ENCODE measurements at places on chromosomes 3 and 15.

GRCh38 chr15:40770147-40770721, 454 bp downstream of the C15orf62 start:
- DNase-seq: no peak

GRCh38 chr15:96058103-96058851, 272.2 kb upstream of the NR2F2 start:
- no peak for DNase-seq

- DNase-seq: no peak
These were observed 975 bp downstream of the PCSK6 start for GRCh38 chr15:101488300-101489164.

DNA sequence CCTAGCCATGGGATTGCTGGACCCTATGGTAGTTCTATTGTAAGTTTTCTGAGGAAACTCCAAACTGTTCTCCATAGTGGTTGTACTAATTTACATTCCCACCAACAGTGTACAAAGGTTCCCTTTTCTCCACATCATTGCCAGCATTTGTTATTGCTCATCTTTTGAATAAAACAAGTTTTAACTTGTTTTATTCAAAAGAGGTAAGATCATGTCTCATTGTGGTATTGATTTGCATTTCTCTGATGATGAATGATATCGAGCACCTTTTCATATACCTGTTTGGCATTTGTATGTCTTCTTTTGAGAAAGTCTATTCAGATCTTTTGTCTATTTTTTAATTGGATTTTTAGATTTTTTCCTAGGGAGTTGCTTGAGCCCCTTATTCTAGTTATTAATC, 819.1 kb downstream of the TUSC7 start:
- no peak for DNase-seq

DNA sequence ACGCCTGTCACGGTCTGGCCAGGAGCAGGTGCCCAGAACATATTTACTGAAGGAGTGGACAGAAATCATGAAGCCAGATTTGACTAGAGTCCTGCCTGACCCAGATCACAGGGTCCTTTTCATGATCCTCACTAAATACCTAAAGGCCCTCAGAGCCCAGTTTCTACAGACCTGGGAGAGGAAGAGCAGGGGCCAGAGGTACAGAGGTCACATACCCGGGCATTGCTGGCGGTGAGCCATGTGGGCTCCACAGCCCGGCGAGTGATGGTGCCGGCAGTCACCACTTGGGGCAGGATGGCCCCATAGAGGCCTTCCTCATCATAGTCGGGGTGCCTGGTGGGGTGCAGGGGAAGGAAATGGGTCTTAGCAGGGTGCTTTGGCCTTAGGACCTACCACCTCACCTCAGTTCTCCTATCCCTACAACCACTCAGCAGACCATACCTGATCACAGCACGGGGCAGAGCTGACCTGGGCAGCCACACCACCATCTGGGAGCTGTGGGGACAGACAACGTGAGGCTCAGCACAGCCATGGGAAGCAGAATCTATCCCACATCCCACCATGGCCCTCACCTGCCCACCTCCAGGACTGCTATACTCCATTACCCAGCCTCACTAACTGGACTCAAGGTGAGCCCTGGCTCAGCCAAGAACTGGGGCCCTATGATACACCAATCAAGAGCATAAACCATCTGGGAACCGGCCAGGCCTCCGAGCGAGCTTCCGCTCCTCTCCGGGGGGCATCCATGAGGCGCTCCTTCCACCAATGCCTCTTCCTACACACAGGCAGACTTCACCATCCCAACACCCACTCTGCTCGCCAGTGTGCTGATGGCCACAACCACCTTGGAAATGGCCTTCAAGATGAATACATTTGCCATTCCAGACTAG, 12.9 kb downstream of the POLG start:
- no peak for DNase-seq

DNA sequence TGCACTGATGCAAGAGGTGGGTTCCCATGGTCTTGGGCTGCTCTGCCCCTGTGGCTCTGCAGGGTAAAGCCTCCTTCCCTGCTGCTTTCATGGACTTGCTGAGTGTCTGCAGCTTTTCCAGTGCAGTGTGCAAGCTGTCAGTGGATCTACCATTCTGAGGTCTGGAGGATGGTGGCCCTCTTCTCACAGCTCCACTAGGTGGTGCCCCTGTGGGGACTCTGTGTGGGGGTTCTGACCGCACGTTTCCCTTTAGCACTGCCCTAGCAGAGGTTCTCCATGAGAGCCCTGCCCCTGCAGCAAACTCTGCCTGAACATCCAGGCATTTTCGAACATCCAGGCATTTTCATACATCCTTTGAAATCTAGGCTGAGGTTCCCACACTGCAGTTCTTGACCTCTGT, 329.8 kb upstream of the NAALADL2 start:
- DNase-seq: no peak

GRCh38 chr3:185552358-185552877, at the start of gene LIPH:
TSS of gene LIPH (minus strand) at chr3:185552588. CDS start at chr3:185552471, 117 bp downstream.
- DNase-seq: no peak

DNA sequence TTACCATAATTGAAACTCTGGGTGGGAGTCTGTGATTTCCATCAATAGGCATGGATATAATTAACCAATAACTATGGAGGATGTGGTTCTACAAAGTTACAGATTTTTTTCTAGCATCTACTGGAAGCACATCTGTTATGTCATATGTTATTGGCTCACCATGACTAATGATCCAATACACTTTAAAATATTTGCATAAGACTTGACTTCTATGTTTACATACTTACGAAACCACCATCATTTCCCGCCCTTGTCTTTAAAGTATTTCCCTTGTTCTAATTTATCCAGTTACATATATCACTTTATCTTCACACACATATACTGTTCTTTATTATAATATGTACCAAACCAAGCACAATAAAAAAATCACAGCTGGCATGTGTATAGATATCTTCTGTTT, 380.3 kb upstream of the CBLB start:
- no peak for DNase-seq

DNA sequence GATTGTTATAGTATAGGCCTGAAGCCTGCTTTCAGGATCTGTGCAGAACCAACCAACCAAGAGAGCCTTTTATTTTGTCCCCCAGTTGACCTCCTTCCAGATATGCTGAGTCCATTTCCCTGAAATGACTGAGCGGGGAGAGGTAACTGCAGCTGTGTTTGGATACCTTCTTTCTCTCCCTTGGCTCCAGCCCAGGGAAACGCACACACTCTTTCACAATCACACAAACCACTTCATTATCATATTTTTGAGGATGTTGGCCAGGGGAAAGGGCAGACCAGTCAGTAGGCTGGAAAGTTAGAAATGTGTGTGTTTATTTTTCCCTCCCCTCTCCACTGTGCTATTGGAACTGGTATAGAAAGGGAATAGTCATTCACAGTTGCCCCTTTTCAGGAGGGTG, 417.7 kb upstream of the TBL1XR1 start:
- DNase-seq: no peak

DNA sequence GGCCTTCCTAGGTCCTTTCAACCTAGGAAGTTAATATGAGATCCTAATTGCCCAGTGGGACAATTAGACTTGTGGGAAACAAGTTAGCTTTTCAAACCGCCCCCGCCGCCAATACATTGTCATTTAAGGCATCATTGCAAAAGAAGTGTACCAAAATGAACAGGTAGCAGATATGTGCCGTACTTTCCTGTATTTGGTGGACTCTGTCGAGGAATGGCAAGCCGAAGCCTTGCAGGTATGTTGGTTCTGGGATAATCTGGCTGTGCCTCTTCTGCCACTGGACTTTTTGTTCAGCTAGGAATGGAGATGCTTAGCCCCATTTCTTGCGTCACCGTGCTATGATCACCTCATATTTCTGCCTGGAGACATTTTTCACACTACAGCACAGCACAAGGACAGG, 157.5 kb downstream of the CACNA1D start:
- DNase-seq: no peak

DNA sequence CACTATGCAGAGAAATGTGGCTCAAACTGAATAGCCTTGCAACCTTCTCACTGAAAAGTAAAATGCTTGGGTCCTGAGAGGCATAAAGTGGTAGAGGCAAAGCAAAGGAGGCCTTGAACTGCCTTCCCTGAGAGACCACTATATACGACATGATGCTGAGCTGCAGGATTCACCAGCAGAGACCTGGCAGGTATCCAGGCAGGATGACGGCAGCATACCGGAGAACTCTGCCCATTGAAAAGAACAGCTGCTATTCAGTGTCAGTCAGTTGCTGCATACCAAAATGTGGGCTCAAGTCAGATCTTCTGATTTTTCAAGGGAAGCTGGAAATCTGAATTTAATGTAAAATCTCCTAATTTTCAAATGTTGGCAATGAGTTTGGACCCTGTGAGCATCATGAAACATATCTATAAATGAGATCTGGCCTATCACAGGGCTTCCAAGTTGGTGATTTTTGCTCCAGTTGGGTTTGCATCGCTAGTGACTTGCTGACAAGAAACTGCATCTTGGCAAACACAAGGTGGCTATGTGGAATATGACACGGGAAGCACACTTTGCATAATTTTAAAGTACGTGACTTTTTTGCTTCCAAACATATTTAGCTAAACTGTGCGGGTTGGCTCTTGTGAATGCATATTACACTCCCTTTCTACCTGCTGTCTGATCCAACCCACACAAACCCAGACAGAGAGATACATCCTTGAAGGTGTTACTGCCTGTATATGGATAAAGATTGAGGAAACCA, 529.0 kb downstream of the AGBL1 start:
- DNase-seq: no peak

DNA sequence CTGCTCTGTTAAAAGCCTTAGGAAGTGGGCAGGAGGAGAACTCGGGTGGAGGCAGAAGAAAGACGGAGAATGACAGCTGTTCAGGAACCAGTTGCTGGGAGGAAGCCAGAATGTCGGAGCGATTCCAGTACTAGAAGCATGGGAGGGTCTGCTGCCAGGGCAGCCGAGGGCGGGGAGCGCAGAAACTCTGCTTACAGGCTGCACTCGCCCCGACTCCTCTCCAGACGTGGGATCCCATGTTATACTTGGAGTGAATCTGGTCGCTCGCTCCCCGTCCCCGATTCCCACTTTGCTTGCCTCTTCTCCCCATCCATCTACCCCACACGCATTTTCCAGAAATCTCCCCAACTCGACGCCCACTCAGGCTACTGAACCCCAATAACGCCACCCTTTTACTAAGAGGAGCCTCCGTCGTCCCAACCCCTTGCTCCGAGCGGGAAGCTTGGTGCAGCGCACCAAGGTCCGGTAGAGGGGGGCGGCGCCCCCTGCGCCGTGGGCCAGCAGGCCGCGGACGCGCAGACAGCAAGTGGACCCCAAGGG, 665 bp downstream of the GATM start:
- peak; percentile 10 for DNase-seq

DNA sequence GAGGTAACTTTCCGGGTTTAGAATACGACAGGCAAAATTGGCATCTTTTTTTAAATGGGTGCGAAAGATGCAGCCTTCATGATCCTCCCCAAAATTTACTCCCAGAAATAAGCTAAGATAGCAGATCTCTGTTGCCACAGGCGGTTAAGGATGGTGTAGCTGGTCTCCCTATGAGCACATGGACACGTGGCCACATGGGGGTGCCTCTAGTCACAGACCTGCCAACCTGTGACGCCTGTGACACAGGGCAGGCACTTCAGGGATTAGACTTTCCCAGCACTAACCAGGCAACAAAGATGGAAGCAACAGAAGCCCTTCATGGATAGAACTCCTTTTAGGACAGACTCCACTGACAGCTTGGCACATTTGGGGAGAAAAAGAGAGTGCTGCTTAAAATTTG, 320.3 kb downstream of the THSD4 start:
- no peak for DNase-seq

GRCh38 chr3:191493336-191493735, 32.4 kb downstream of the PYDC2 start:
- no peak for DNase-seq

- DNase-seq: peak; percentile 66
These were observed 26.3 kb upstream of the MTHFS start for GRCh38 chr15:79923079-79923514.

DNA sequence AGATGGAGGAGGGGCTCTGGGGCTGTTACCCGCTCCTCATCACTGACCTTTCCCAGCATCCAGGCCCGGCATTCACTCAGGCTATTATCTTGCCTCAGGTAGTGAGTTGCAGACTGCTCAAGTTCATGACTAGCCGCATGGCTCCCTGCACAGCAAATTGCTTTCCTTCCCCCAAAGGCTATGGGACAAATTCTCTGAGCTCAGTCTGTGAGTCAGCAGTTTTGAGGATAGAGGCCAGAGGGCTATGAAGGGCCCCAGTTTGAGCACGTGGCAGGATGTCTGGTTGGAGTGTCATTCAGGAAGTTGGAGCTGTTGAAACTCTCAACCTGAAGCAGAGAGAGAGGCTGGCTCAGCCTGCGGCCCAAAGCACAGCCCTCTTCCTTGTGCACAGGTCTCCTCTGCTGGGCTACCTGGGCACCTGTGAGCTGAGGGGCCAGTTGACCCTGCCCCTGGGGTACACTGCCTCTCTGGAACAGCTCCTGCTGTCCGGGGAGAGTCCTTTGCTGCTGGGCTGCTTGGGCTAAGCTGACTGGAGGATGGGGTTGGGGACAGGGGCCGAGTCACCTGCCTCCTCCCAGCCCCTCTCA, 7.9 kb downstream of the FAH start:
- peak; percentile 90 for DNase-seq

GRCh38 chr3:149528340-149528650, 53.8 kb downstream of the TM4SF4 start:
- no peak for DNase-seq

DNA sequence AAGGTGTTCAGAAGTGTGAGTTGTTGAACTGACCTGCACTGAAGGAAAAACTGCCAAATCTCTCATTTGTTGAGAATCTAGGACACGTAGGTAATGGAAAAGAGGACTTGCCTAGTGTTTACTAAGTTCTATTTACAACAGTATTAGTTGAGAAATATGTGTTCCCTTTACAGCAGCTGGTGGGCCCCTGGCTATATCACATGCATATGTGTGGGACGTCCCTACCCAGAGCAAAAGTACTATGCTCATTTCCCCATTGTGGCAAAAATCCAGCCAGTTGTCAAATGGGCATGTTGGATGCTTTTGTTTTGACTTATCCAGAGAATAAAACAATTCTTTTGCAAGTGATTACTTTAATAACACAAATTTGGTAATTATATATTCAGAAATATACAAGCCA, 113.3 kb upstream of the PTX3 start:
- no peak for DNase-seq

DNA sequence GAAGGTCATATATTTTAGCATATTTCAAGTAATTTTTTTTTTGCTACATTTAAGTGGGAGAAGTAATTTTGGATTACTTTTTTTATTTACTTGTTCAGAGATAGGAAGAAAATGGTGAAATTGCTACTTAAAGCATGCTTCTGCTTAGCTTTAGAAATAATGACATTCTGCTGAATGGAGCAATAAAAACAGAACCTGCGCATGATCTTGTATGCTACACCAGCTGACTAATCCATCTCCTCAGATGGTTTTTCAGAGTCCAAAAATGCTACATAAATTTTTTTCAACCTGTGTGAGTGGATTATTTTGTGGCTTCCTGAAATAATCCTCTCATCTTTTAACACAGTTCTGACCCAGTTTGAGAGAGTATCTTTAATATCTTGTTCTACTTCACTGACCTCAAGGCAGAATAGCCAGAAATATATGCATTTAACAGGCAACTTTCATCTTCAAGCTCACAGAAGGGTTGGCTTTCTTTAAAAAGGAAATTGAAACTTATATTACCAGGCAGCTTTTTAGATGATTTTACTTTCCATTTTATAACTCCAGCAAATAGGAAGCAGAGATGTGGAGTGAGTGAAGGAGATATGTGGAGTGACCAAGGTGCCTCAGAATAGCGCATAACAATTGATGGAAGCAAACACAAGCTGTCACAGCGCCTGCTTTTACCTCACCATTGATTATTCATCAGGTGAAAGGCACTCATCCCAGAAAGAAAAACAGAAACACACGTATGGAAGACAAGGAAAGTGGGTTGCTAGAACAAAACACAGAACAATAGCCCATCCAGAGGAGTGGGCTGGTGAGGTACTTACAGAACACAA, 136.6 kb downstream of the TGFBR2 start:
- no peak for DNase-seq

GRCh38 chr3:139642996-139643395, 34.8 kb downstream of the NMNAT3 start:
- DNase-seq: no peak

Measured in T-helper 1 cell (primary cell).